Brain pericyte (primary cell): ENCODE measurements at places on chromosomes 11 and 22.

DNA sequence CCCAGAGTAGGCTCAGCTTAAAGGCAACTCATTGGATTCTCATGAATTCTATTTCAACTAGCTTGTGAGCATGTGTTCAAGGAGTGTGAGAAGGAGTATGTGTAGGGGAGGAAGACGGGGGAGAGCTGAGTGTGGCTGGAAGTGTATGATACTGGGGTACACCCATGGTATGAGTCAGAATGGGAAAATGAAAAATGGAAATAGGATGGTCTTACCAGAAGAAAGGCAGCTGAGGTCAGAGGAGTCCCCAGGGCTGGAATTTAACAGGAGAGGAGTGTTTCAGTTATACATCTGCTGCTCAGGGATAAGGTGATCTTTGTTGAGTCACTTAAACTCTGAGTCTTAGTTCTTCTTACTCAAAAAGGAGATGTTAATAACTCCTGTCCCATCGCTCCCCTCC, 6.7 kb upstream of the ADAMTS15 start:
- DNase-seq: no peak

GRCh38 chr11:36628765-36629244, 30.8 kb upstream of the RAG2 start:
- no peak for DNase-seq

DNA sequence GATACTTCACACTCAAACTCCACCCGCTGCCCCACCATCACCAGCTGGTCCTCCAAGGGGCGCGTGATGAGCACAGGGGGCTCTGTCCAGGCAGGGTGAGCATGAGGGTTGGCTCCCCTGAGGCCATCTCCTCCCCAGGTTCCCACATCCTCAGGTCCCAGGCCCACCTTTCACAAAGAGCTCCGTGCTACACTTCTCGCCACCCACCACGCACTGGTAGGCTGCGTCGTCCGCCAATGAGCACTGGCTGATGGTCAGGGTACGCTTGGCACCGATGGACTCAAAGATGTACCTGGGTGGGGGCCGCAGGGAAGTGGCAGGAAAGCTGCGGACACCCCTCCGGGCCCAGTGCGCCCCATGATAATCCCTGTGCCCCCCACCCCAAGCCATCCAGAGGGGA, 9.6 kb downstream of the MYBPC3 start:
- no peak for DNase-seq

DNA sequence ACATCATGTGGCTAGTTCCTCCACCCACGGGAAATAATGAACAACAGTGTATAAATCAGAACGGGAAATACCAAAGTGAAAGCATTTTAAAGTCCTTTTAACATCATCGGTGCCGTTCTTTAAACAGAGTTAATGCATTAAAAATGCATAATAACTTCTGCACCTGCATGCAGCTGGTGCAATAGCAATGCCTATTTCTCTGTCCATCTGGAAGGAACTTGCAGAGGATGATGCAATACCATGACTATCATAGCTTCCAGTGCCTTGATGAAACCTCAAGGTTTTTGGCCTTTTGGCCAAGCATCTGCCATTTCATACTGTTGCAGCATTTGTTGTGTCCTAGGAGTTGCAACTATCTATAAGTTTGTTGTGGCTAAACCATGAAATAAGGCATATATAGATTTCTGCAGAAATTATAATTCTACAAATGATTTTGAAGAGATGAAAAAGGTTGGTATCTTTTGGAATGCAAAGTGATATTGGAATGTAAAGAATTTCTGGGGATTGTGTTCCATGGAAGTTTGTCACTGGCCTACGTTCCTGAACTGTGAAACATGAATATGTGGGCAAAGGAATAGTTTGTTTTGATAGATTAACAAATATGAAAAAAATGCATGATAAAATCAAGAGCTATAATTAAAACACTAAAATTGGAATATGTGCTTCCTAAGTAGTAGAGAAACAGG, 9.8 kb upstream of the EIF3F start:
- DNase-seq: no peak

DNA sequence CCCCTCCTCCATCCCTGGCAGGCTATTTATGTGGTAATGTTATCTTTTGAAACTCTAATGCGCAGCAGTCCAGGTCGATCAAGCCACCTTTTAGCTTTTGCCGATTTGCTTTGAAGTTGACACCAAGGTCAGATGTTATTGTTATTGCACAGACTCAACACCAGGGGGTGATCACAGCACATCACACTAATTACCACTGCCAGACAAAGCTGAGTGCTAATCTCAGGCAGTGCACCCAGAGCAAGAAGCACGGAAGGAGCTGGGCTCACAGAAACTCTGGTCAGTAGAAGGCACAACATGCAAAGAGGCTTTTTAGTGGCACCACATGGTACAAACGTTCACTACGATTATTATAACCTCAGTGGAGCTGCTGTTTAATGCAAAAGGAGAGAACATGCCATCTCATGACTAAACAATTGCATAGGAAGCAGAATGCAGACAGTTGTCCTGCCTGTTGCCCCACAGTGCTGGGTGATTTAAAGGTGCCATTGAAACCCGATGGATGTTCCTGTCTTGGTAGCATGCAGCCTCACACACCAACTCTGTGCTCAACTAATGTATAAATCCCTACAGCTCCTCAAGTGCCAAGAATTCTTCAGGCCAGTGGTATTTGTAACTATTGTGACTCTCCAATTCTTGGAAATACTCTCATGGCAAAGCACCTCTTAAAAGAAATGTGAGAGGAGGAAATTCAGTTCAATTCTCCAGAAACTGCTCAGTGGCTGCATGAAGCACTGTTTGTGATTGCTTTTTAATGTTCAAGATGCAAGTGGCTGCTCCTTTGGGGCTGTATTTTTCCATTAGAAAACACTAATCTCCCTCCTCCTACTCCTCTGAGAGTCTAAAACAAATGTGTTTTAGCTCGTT, 353.9 kb upstream of the DDI1 start:
- DNase-seq: peak; percentile 48

GRCh38 chr22:23816156-23816976, 22.4 kb downstream of the DERL3 start:
- DNase-seq: no peak

- no peak for DNase-seq
Measured at GRCh38 chr11:43548916-43549315, 131.6 kb upstream of the HSD17B12 start.
